ENCODE measurements at places on chromosomes 11 and 22. TPM values are rescaled to one million over a fixed set of nuclear protein-coding genes. Genes with fewer than 3 reads are reported as not detected.
A peak's percentile ranks its signal among the peaks of the same experiment; 100 is the strongest.

DNA sequence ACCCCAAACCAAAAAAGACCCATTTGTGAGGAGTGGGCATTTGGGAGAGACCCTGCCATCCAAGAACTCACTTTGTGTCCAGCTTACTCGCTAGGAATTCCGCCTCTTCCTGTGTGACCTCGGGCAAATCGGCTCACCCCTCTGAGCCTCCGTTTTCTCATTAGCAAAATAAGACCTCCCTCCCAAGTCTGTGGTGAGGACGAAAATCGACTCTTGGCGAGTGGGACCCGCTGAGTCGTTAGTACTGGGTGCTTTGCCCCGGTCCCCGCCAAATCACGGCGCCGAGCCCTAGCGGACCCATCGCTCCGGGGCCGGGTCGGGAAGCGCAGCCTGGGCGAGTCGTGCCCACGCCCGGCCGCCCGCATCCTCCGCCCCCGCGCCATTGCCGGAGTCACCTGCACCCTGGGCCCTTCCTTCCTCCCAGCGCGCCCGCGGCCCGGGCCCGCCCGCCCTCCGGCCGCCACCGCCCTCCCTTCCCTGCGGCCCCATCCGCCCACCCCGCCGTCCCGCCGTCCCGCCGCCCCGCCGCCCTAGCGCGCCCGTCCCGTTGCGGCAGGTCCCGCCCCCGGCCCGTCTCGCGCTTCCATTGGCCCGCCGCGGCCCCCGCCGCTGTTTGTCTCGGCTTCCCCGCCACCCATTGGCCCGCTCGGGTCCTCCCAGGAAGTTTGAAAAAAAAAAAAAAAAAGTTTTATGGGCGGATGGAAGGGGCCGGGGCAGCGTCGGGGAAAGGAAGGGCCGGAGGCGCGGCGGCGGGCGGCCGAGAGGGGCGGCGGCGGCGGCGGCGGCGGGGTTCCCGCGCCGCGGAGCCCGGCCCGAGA, 48.9 kb downstream of the TRIOBP start:
- peak; percentile 87 for DNase-seq

DNA sequence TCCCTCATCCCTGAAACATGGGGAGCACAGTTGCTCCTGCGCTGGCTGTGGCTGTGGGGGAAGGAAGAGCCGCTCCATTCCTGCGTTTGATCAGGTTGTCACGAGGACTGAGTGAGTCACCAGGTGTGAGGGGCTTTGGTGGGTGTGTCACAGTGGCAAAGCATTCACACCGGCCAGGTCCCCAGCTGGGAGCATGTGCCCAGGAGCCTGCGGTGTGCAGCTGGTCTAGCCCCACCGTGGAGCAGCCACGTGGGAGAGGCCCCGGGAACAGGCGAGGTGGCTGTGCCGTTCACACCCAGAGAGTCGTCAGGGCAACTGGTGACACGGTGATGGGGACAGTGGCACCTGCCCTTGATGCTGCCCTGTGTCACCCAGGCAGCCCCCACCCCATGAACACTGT, 47.6 kb upstream of the PPARA start:
- DNase-seq: no peak

GRCh38 chr11:75874684-75875341, 59.8 kb downstream of the UVRAG start:
- DNase-seq: no peak

- DNase-seq: no peak
Observed at GRCh38 chr22:33455036-33455435, 396.9 kb upstream of the SYN3 start.

GRCh38 chr11:68939583-68940555, 36.2 kb downstream of the IGHMBP2 start:
- DNase-seq: no peak

DNA sequence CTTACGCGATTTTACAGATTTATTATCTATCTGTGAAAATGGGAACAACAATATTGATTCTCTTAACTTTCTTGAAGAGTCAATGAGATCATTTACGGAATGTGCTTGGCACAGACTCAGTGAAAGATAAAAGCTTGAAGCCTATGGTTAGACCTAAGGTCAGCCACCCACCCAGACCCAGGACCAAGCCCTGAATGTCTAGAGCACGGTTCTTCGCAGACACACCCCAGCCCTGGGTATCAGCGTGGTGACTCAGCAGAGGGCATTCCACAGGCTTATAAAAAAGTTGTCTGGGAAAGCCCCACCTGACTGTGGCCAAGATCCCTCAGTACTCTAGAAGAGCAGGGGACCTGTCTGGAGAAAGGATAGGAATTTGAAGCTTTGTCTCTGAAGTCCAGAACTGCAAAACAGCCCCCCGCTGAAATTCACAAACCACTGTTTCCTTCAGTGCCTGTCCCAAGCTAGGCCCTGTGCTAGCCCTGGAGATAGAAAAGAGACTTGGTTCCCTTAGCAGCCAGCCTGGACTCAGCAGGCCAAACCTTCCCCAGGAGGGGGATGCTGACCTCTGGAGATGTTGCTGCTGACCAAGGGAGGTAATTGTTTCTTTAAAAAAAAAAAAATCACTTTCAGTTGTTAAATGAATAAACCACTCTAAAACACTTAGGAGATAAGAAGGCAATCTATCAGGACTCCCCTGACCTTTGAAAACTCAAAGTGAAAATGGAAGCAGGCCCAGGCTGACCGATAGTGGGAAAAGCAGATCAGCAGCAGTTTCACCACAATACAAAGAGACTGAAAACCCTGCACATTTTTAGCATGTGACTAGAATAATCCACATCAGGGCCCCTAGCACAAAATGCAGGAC, 114.0 kb downstream of the ABTB2 start:
- peak; percentile 85 for DNase-seq

GRCh38 chr11:65767406-65767805, 13.4 kb downstream of the AP5B1 start:
- peak; percentile 78 for DNase-seq

DNA sequence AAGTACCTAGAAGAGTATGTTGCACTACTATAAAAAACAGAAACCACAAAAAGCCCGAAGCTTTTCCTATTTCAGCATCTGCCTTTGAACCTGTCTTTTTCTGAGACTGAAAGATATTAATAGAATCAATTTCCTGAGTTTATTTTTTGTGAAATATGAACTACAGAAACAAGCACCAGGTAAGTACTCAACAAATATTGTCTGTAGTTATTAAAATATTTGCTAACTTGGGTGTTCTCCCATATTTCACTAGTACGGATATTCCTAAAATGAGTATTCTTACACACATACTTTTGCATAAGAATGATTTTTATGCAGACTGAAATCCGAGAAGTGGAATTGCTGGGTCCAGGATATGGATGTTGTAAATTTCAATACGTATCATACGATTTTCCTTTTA, 188.0 kb downstream of the OR4C45 start:
- DNase-seq: no peak

KCNQ1OT1 gene
- 1.7 TPM for total RNA-seq

SCGB1C1 gene
- total RNA-seq: not detected
